Stimulated activated CD4-positive, alpha-beta T cell treated with anti-CD3 and anti-CD28 coated beads, Interleukin-4, amount 100 ng/mL, for 4 hours (primary cell): ENCODE measurements at places on chromosomes 13 and 19.

GRCh38 chr13:110921209-110921608 is 6.3 kb upstream of the ANKRD10 start:
- no peak for DNase-seq

DNA sequence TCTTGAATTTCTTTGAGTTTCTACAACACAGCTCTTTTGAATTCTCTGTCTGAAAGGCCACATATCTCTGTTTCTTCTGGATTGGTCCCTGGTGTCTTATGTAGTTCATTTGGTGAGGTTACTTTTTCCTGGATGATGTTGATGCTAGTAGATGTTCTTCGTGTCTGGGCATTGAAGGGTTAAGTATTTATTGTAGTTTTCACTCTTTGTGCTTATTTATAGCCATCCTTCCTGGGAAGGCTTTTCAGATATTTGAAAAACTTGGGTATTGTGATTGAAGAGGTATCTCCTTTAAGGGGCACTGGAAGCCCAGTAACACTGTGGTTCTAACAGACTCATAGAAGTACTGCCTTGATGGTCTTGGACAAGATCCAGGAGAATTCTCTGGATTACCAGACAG is 338.5 kb upstream of the SPRY2 start:
- DNase-seq: no peak

GRCh38 chr19:58357481-58358145 is 4.3 kb upstream of the A1BG start:
- DNase-seq: no peak

DNA sequence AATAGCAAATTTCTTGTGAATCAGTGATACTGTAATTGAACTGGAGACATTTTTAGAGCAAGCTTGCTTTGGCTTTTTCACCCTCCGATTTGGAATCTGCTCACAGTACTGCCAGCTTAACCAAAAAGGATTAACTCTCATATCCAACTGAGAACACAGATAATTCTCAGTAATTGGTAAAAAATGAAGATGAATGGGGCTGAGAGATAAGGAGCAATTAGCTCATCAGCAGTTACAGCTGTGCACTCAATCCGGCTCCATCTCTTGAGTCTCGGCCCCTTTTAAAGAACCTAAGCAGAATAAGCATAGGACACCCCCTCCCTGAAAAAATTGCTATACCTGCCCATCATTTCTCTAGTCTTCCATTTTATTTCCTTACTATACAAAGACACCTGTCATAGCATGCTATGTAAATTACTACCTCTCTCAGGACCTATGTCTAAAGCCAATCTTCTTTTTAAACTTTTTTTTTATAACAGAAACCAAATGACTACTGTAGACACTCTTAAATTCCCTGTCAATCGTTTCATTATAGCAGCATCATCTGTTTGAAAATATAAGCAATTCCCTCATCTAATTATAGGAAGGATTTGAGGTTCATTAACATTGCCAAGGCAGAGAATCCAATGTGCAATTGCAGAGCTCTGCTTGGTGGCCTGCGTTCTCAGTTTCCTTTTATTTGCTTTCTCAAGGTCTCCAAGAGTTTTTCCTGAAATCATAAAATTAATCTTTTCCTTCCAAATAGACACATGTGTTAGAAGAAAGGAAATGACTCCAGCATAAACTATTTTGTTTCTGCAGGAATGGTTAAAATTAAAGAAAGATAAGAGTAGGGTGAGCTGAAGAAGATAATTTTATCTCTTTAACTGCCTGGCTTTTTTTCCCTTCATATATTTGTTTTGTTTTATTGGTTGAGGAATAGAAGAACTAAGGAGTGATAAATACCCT is 242.1 kb downstream of the DACH1 start:
- DNase-seq: no peak

DNA sequence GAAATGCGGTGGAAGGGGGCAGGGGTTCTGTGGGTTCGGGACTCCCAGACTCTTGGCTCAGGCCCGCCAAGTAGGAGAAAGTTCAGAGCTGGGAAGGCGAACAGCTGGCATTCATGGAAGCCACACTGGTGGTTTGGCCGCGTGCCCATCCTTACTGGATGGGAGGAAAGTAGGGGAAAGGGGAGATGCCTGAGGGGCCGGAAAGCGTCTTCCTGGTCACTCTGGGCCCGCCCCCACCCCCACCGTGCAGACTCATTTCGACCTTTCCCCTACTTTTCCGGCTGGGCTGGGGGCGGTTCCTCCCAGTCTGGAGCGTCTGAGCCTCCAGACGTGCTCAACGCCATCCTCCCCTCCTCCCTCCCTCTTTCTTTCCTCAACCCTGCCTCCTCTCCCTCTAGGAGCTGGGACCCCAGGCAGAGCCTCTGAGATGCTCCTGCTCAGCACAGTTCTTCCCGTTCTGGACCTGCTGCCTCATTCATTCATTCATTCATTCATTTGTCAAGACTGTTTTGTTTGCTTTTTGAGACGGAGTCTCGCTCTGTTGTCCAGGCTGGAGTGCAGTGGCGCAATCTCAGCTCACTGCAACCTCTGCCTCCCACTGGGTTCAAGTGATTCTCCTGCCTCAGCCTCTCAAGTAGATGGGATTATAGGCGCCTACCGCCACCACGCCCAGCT is 3.5 kb downstream of the ANGPTL4 start:
- DNase-seq: no peak

- DNase-seq: no peak
Measured at GRCh38 chr19:27751044-27751391, 1461.9 kb downstream of the UQCRFS1 start.

DNA sequence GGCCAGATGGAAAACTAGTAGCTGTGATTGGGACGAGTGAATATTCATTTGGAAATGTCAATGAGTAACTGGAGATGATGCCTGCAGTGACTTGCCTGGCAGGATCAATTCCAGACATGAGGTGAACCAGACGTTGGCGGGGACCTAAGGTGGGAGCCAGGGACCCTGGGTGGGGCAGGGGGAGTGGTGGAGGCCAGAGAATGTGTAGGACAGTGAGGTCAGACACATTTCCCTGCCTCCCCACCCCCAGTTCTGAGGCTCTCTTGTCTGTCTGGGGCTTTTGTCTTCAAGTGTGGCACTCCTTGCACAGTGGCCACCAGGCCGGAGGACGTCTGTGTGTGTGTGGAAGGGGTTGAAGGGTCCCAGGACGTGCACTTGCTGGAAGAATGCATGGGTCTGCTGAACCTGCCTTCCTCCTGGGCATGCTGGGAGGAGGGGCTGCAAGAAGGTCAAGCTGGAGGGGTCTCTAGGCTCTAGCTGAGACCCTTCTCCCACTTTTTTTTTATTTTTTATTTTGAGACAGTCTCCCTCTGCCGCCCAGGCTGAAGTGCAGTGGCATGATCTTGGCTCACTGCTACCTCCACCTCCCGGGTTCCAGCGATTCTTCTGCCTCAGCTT is 51.6 kb downstream of the CHST8 start:
- DNase-seq: no peak

GRCh38 chr13:49935171-49936074 is 717 bp downstream of the SPRYD7 start:
- peak; percentile 27 for DNase-seq
